WTC11 (cell line): ENCODE measurements at places on chromosomes 11 and 22.
A peak's percentile ranks its signal among the peaks of the same experiment; 100 is the strongest.

GRCh38 chr11:62843466-62843865 is 4.1 kb upstream of the WDR74 start:
- no peaks in the 10 kb centered on the region for H3K27me3 ChIP-seq
- no peak for DNase-seq
- peak overlapping the region; percentile 69 for H3K27ac ChIP-seq

GRCh38 chr11:2105511-2105910 is 33.7 kb downstream of the IGF2 start:
- H3K4me1 ChIP-seq: peaks cover 3% of the 10 kb centered on the region; the same call in 1 of the 2 replicates
- DNase-seq: no peak
- peaks cover 9% of the 10 kb centered on the region for H3K27me3 ChIP-seq
- H3K27ac ChIP-seq: no peak overlapping the region

DNA sequence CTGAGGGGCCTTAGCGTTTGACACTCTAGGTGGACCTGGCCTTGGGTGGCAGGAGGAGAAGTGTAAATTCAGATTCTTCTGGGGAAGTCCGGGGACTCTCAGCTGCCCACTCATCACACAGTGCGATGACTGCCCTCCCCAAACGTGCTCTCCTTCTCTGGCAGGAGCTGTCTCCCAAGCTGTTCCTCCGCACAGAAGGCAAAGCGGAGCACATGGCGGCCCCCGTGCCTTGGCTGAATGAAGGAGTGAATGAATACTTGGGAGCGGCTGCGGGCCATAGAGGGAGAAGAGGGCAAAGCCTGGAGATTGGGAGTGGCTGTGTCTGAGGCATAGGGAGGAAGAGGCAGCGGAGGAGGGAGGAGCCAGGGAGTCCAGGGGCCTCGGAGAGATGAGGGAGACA is 6.9 kb upstream of the NAA40 start:
- no peak for DNase-seq
- H3K4me3 ChIP-seq: no peak overlapping the region
- peaks cover 48% of the 10 kb centered on the region for H3K27me3 ChIP-seq
- no peaks in the 10 kb centered on the region for H3K36me3 ChIP-seq
- no peak overlapping the region for H3K27ac ChIP-seq

DNA sequence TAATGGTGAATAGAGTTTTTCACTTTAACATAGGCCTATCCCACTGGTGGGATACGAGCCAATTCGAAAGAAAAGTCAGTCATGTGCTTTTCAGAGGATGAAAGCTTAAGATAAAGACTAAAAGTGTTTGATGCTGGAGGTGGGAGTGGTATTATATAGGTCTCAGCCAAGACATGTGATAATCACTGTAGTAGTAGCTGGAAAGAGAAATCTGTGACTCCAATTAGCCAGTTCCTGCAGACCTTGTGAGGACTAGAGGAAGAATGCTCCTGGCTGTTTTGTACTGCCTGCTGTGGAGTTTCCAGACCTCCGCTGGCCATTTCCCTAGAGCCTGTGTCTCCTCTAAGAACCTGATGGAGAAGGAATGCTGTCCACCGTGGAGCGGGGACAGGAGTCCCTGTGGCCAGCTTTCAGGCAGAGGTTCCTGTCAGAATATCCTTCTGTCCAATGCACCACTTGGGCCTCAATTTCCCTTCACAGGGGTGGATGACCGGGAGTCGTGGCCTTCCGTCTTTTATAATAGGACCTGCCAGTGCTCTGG is at the start of gene TYR:
TYR (plus strand) TSS at position 185 of the 541 bp plus-strand sequence; CDS start at position 264, 79 bp downstream.
- no peak for DNase-seq
- H3K4me1 ChIP-seq: peaks cover 27% of the 10 kb centered on the region
- no peaks in the 10 kb centered on the region for H3K36me3 ChIP-seq
- H3K27me3 ChIP-seq: no peaks in the 10 kb centered on the region
- no peak within 1 kb of the TSS for H3K4me3 ChIP-seq
- no peak within 1 kb of the TSS for H3K27ac ChIP-seq

DNA sequence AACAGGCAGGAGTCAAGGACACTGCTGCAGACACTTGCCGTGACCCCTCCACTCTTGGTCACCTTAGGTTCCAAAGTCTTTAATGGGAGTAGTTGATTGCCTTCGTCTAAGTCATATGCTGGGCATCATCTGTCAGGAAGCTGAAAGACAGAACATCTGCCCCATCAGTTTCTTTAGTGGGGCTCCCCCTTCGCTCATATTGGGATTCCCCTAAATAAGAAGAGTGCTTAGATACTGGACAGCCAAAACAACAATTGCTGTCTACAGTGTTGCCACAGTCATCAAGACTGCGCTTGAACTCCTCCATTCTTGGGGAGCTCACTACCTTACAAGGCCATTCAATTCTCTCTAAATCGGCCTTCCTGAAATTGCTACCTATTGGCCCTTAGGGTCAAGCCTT is 58.5 kb downstream of the UBASH3B start:
- no peak overlapping the region for H3K27ac ChIP-seq
- no peak overlapping the region for H3K4me3 ChIP-seq
- DNase-seq: no peak
- peaks cover 3% of the 10 kb centered on the region; the same call in 1 of the 2 replicates for H3K4me1 ChIP-seq

- H3K36me3 ChIP-seq: peaks cover 4% of the 10 kb centered on the region
- no peak overlapping the region for H3K4me3 ChIP-seq
- H3K27me3 ChIP-seq: peaks cover 27% of the 10 kb centered on the region
Measured at GRCh38 chr11:18836417-18836816, 44.8 kb upstream of the PTPN5 start.

DNA sequence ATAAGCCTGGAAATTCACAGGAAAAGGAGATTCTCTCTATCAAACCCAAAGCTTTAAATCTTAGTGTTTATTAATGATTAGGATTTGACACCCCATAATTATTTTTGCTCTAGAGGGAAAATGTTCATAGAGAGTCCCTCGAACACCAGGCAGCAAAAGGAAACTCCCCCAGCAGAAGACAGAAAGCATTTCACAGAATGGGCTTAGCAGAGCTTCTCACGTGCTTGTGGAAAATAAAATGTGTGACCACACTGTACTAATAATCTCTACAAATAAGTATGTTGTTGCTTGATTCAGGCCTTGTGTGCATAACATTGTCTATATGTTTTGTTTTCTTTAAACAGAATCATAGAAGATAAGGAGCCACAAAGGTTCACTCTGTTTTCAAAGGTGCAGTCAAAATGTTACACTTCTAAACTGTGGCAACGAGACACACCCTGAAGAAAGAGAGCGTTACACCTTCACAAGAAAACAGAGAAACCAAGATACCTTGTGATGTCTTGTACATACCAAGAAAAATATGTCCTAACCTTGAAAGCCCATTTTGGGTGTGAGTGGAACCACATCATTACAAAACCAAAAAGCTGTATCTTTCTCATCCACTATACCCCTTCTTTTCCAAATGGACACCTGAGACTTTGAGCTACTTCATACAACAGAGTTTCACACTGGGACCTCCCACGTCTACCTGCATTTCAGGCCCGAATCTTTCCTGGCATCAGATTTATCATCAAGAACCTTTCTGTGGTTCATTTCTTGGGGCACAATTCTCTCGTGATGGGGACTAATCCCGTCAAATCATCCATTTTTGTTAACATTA is 282.5 kb downstream of the ETS1 start:
- no peaks in the 10 kb centered on the region for H3K36me3 ChIP-seq
- H3K27ac ChIP-seq: no peak overlapping the region
- no peak for DNase-seq
- H3K4me1 ChIP-seq: peaks cover 6% of the 10 kb centered on the region
- no peak overlapping the region for H3K4me3 ChIP-seq

DNA sequence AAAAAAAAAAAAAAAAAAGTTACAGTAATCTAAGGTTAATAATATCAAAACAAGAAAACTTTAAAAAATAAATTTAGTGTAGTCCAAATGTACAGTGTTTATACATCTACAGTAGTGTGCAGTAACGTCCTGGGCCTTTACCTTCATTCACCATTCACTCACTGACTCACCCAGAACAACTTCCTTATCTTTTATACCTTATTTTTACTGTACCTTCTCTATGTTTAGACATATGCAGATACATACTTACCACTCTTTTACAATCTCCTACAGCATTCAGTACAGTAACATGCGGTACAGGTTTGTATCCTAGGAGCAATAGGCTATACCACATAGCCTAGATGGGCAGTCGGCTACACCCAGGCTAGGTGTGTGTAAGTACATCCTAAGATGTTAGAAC is 38.5 kb downstream of the TCF20 start:
- H3K27me3 ChIP-seq: no peaks in the 10 kb centered on the region
- H3K27ac ChIP-seq: peak overlapping the region; percentile 16; the same call in 1 of the 2 replicates
- no peak for DNase-seq
- H3K36me3 ChIP-seq: peaks cover 4% of the 10 kb centered on the region
- H3K4me1 ChIP-seq: peaks cover 35% of the 10 kb centered on the region
- no peak overlapping the region for H3K4me3 ChIP-seq

- H3K27me3 ChIP-seq: peaks cover 61% of the 10 kb centered on the region
- no peaks in the 10 kb centered on the region for H3K36me3 ChIP-seq
- DNase-seq: no peak
- no peak overlapping the region for H3K4me3 ChIP-seq
- no peak overlapping the region for H3K27ac ChIP-seq
Measured at GRCh38 chr11:67376873-67377808, 3.7 kb upstream of the CLCF1 start.

DNA sequence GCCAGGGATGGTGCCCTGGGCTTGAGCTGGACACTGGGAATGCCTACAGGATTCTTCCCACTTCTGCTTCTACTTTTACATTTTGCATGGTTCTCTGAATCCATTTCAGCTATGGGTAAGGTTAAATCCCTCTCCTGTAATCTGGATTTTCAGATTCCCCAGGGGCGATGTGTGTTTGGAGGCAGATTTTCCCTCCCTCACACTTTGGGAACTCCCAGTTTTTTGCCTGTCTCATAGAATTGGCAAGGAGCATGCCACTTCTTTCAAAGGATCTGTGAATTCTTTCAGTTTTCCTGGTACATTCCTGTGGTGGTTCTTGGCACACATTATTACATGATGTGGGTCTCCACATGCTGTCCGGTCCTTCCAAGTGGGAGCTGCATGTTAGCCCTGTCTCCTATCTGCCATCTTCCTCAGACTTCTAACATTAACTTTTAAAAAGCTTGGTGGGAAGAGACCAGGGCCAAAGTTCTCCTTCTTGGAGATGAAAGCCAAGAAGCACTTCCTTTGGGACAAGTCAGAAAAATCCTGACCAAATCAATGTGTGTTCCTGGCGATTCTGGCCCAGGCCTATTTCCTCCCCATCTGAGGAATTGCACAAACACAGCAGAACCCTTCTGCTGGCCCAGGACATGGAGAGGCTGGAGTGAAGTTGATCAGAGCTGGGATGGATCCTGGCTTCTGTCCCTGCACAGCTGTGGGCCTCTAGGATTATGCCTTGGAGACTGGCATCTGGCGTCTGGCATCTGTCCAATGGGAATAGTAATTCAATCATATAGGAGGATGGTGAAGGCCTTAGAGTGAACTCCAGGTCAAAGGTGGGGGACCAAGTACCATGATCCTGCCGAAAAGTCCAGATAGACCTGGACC is 5.4 kb upstream of the APOL2 start:
- peaks cover 10% of the 10 kb centered on the region for H3K27me3 ChIP-seq
- no peak for DNase-seq
- H3K4me3 ChIP-seq: no peak overlapping the region
- H3K4me1 ChIP-seq: peaks cover 4% of the 10 kb centered on the region

GRCh38 chr22:50621356-50621880 is 6.5 kb downstream of the ARSA start:
- peaks cover 24% of the 10 kb centered on the region for H3K4me1 ChIP-seq
- peaks cover 16% of the 10 kb centered on the region; the same call in 1 of the 2 replicates for H3K27me3 ChIP-seq
- H3K4me3 ChIP-seq: peak overlapping the region; percentile 59
- H3K27ac ChIP-seq: no peak overlapping the region
- no peaks in the 10 kb centered on the region for H3K36me3 ChIP-seq

- DNase-seq: no peak
- H3K27ac ChIP-seq: peak overlapping the region; percentile 59
- H3K4me3 ChIP-seq: no peak overlapping the region
Measured at GRCh38 chr22:26404851-26405421, 24.1 kb upstream of the ASPHD2 start.

DNA sequence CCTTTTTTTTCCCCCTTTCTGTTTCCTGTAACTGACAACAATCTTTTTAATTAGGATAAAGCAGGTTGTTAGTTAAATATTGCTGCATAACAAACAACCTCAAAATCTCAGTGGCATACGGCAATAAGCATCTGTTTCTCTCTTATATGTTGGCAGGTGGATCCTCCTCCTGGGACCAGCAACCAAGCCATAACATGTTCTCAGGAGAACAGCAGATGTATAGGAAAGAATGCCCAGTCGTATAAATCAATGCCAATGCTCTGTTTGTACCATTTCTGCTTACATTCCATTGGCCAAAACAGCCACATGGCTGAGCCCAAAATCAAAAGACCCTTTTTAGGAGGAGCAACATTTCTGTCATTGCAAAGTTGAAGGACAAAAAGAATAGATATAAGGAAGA is 445.7 kb downstream of the AASDHPPT start:
- no peak overlapping the region for H3K4me3 ChIP-seq
- H3K4me1 ChIP-seq: peaks cover 6% of the 10 kb centered on the region; the same call in 1 of the 2 replicates
- no peaks in the 10 kb centered on the region for H3K36me3 ChIP-seq
- no peak for DNase-seq
- H3K27me3 ChIP-seq: no peaks in the 10 kb centered on the region

DNA sequence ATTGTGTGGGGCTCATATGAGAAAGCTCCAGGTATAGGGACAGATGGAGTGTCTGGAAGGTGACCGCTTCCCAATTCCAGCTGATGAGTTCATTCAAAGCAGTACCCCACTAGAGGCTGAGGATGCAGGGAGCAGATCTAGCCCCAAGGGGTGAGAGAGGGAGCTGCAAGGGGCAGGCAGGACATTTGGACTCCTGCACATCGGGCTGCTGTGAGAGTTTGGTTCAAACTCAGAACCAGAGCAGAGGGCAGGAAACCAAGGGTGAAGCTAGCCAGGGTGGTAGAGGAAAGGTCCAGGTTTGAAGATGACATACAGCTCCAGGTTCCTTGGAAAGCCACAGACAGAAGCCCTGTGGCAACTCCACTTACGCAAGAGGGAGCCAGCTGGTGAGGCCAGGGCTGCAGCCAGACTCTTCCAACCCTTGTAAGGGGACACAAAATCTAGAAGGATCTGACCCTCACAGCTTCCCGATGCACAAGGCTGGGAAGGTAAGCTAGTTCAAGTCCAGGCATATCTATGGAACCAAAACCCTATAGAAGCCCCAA is 1.9 kb downstream of the CSNK2A3 start:
- H3K4me3 ChIP-seq: no peak overlapping the region
- no peaks in the 10 kb centered on the region for H3K27me3 ChIP-seq
- DNase-seq: no peak
- no peak overlapping the region for H3K27ac ChIP-seq
- H3K4me1 ChIP-seq: peaks cover 6% of the 10 kb centered on the region; the same call in 1 of the 2 replicates
- H3K36me3 ChIP-seq: no peaks in the 10 kb centered on the region

GRCh38 chr11:124839128-124839971 is 25.9 kb upstream of the ROBO3 start:
- H3K36me3 ChIP-seq: no peaks in the 10 kb centered on the region
- peaks cover 19% of the 10 kb centered on the region for H3K27me3 ChIP-seq
- no peak overlapping the region for H3K27ac ChIP-seq
- peak overlapping the region; percentile 67 for H3K4me3 ChIP-seq
